ENCODE measurements at places on chromosomes 5 and 9.

DNA sequence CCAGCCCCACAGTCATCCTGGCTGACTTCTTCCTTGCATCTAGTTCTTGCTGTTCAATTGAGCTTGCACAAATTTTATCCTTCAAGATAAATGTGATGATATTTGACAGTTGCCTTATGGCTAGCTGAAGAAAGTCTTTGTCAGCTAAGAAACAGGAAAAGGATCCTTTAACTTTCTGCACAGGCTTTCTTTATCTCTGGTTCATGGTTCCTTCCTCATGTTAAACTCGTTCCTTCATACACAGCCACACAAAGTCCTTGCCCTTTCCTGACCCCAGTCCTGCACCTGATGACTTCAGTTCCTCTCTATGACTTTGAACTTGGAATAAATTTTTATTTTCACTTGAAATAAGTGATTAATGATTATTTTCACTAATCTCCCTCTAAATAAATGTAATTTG is 132.5 kb upstream of the PRSS3 start:
- DNase-seq = no peak

GRCh38 chr5:107894361-107894760 is 223.6 kb upstream of the EFNA5 start:
- DNase-seq = no peak

DNA sequence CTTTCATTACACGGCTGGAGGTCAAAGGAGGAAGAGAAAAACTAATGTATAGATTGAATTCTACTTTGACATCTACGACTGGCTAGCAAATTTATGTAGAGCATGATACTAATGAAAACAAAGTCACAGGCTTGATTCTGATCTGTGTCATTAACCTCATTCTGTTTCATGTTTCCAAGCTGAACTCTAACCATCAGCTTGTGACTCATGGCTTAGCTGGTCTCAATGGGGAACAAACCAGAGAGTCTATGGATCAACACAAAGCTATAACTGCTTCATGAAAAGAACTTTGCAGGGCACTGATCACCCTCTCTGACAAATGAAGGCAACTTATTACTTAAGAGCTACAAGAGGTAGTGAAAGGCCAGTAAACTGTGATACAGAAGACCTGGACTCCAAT is 23.6 kb upstream of the PDE4D start:
- no peak for DNase-seq

DNA sequence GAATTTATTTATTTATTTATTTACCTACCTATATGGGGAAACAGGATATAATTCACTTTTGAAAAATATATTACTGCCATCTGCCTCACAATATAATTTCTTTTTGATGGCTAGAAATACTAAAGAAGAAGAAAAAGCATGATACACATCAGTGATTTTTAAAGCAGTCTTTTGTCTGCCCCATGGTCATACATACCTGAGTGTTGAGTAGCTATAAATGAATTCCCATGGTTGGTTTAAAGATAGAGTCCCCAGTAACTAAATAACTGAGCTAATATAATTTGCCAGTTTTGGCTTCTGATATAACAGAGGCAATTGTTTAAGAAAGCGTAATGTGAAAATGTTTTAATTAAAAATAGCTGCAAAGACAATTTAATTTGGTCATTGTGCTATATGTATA is 447.8 kb downstream of the PDE4D start:
- DNase-seq = no peak

- DNase-seq = no peak
Measured at GRCh38 chr9:73168298-73168934, 16.8 kb downstream of the ANXA1 start.

DNA sequence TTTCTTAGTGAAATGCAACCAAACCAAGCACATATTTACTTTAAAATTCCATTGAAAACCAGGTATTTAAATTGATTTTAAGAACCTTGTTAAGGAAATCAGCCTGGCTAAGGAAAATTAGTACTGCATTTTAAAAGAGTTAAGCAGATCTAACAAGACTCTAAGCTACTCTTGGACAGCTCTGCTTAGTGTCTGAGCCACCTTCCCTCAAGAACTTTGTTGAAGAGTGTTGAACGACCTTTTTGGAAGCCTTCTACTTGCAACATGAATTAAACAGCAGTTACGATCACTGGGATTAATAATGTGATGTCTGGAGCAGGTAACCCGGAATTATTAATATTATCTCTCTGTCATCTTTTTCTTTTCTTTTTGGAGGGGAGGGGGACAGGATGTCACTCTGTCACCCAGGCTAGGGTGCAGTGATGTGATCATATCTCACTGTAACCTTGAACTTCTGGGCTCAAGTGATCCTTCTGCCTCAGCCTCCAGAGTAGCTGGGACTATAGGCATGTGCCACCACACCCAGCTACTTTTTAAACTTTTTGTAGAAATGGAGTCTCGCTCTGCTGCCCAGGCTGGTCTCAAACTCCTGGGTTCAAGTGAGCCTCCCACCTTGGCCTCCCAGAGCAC is 74.7 kb downstream of the ANKRD55 start:
- no peak for DNase-seq

- DNase-seq = no peak
Measured at GRCh38 chr5:134609232-134609851, 23.3 kb downstream of the SAR1B start.

GRCh38 chr5:80740999-80741398 is 86.2 kb upstream of the DHFR start:
- no peak for DNase-seq

GRCh38 chr5:40577718-40578117 is 102.0 kb upstream of the PTGER4 start:
- no peak for DNase-seq
